Caki2 (cell line): ENCODE measurements at places on chromosomes 1 and 21.

DNA sequence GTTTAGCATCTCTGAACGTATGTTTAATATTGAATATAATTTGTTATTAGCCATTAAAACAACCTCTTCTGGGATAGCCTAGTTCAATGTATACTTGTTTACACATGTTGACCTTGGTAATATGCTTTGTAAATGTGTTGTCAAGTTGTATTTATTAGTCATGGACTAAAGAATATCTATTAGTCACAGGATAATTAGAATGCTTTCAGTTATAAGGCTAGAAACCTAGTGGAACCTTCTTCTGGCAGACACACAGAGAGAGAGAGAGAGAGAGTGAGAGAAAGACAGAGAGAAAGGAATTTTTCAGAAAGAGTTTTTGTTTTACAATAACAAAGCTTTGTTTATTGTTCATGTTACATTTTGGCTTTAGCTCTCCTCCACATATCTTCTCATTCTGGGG, 181.1 kb upstream of the APP start:
- DNase-seq, result no peak

GRCh38 chr1:18536915-18537314, 56.2 kb downstream of the KLHDC7A start:
- no peak for DNase-seq

DNA sequence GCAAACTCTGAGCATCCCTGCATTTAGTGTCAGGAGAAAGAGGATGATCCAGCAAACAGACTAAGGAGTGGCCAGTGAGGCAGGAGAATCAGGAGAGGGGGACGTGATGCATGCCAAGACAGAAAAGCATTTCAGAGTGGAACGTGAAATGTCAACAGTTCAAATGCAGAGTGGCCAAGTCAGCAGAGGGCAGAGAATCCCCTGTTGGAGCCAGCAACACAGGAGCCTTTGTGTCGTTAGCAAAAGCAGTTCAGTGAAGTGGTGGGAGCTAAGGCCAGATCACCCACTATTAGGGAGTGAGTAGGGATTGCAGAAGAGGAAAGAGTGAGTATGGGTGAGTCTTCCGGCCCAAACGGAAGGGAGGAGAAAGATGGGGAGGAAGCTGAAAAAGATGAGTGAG, 6.6 kb upstream of the FCRL6 start:
- DNase-seq, result no peak

DNA sequence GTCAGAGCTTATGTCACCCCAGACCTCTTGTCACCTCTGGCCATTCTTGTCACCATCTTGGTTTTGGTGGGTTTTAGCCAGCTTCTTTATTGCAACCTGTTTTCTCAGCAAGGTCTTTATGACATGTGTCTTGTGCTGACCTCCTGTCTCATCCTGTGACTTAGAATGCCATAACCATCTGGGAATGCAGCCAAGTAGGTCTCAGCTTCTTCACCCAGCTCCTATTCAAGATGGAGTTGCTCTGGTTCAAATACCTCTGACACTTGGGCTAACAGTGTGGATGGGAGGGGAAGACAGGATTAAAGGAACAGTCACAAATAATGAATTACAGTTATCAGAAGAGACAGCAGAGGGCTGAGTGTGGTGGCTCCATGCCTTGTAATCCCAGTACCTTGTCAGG, 30.5 kb upstream of the PIK3CD start:
- no peak for DNase-seq

DNA sequence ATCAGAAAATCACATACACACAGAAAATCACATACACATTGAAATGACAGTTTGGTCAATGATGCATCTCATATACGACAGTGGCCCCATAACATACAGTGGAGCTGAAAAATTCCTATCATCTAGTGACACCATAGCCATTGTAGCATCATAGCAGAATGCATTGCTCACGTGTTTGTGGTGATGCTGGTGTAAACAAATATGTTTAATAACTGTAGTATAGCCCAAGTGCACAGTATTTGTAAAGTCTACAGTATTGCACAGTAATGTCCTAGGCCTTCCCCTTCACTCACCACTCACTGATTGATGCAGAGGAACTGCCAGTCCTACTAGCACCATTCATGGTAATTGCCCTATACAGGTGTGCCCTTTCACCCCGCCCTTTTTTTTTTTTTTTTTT, 30.1 kb upstream of the RUNX1 start:
- DNase-seq, result no peak

DNA sequence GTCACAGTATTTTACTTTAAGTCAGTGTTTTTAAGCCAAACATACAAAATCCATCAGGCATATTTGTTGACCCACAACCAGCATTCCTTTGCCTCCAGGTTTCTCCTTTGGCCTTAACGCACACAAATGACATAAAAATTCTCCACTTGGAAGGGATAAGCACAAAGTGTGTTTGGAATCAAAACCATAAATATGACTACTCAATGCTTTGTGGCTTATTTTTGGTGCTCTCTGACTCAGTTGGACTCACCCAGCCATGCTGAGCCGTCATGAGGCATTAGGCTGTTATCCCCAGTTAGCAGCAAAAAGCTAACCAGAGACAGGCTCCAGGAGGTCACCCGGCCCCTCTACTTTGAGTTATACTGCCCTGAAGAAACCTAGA, 948 bp downstream of the PRUNE1 start:
- DNase-seq, result no peak
